M059J (cell line): ENCODE measurements at places on chromosomes 4 and X. TPM values are rescaled to one million over a fixed set of nuclear protein-coding genes. Genes with fewer than 3 reads are reported as not detected.
A peak's percentile ranks its signal among the peaks of the same experiment; 100 is the strongest.

GRCh38 chrX:140431521-140431920 is 73.3 kb downstream of the SOX3 start:
- DNase-seq = peak; percentile 58

The PRR32 gene
- total RNA-seq = not detected in 2 replicates

GRCh38 chrX:129781134-129781672 is 1.5 kb downstream of the SASH3 start:
- no peak for DNase-seq

- no peak for DNase-seq
These were observed 40.8 kb upstream of the CLDN24 start for GRCh38 chr4:183362916-183363542.

DNA sequence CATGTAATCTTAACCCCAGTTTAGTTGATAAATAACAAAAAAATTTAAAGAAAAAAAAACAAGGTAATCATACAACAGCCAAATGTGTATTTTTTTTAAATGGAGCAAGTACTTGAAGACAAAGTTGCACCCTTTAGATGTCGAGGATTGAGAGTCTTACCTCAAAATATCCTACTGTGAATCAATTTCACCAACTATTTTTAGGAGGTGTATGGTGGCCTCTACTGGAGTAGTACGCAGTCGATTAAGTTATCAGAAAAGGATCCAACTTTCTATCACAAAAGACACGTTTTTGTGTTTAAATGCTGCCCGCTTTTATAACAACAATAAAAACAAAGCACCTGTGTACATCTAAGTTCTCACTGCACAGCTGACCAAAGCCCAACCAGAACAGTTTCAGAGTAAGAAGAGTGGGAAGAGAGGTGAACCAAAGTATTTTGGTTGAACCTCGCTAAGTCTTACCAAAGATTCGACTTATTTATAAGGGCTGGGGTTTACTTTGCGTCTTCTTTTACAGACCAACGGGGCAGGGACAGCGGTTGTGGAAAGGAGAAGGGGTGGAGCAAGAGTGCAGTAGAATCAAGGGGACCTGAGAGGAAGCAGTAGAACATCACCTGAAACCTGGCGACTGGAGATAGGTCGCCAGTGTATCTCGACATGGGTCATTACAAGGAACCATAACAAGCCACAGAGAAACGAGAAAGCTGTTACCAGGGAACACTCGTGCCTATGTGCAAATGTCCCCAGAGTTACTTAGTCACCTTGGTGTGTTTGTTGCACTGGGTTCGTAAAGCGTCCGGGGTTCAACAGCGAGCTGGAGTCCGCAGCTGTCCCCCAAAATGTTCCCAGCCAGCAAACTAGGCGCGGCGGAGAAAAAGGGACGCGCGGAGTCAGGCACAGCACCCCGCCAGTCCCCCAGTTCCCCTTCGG is 1.1 kb downstream of the RPS6KA6 start:
- DNase-seq = no peak

The CLDN34 gene
- not detected in 2 replicates for total RNA-seq

GRCh38 chrX:68686097-68686977 is 38.9 kb downstream of the STARD8 start:
- DNase-seq = peak; percentile 65

- no peak for DNase-seq
These were observed 2506.0 kb downstream of the PCDH7 start for GRCh38 chr4:33226133-33226532.

- no peak for DNase-seq
These were observed 1035.6 kb downstream of the PCDH7 start for GRCh38 chr4:31755751-31756150.

DNA sequence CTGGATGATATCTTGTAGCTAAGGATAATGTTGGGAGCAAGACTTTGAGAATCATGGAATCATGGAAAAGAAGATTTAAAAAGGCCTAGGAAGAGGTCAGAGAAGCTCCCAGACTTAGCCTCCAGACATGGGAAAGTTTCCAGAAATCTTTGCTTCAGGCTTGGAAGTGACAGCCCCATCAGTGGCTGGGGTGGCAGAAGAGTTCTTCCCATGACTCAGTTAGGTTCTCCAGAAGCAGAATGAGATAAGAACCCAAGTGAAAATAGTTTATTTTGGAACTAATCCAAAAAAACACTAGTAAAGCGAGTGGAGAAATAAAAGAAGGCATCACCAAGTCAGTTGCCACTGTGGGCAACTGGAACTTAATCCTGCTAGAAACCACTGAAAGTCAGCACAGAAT is 506.9 kb downstream of the MID1IP1 start:
- DNase-seq = peak; percentile 69

- DNase-seq = no peak
These were observed 35.4 kb upstream of the TMSB15B start for GRCh38 chrX:103927030-103927429.

- DNase-seq = peak; percentile 71
These were observed 57.6 kb upstream of the FAT1 start for GRCh38 chr4:186781032-186781917.

The RNF4 gene
- total RNA-seq = 63.5 and 98.4 TPM in 2 replicates

GRCh38 chr4:146520896-146521540 is 722 bp downstream of the SLC10A7 start:
- DNase-seq = peak; percentile 60

The CENPVL2 gene
- not detected in 2 replicates for total RNA-seq

GRCh38 chrX:46268412-46268811 is 276.8 kb downstream of the ZNF674 start:
- peak; percentile 95 for DNase-seq

GRCh38 chrX:19639056-19639455 is 123.7 kb upstream of the MAP3K15 start:
- no peak for DNase-seq

DNA sequence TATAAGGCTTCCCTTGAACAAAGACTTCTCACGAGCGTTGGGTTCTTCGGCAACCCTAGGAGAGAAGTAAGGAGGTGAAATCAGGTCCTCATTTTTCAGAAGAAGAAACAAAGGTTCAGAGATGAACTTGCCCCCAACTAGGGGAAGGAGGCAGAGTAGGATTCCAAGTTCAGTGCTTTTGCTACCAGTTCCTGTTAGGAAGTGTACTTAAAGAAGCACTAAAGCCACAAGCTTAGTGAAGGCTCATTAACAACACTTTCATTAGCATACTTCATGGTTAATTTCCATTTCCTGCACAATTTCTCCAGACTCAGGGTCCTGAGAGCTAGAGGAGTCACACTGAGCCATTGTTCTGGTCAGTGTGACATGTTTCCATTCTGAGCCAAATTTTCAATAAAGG is 52.1 kb downstream of the VSIG4 start:
- DNase-seq = no peak

The NSUN7 gene
- total RNA-seq = 5.9 and 9.2 TPM in 2 replicates

The F8A2 gene
- not detected in 2 replicates for total RNA-seq

The TLL1 gene
- 4.2 and 6.8 TPM in 2 replicates for total RNA-seq
